ENCODE measurements at places on chromosomes 3 and 15. TPM values are rescaled to one million over a fixed set of nuclear protein-coding genes. Genes with fewer than 3 reads are reported as not detected.
A peak's percentile ranks its signal among the peaks of the same experiment; 100 is the strongest.

ILDR1 gene
- total RNA-seq, result not detected

ZNF770 gene
- total RNA-seq, result 63.6 TPM

GRCh38 chr15:32922541-32922940 lies 204.7 kb downstream of the GREM1 start:
- H3K4me1 ChIP-seq, result no peaks in the 10 kb centered on the region
- H3K4me3 ChIP-seq, result no peak overlapping the region
- H3K36me3 ChIP-seq, result no peaks in the 10 kb centered on the region
- no peak overlapping the region for H3K27ac ChIP-seq
- no peaks in the 10 kb centered on the region for H3K27me3 ChIP-seq

SKOR1 gene
- 0.16 TPM for total RNA-seq

GRCh38 chr3:124063197-124063909 lies 71.4 kb upstream of the ROPN1 start:
- no peak overlapping the region for H3K4me3 ChIP-seq
- H3K36me3 ChIP-seq, result no peaks in the 10 kb centered on the region
- no peaks in the 10 kb centered on the region for H3K27me3 ChIP-seq
- no peak overlapping the region for H3K27ac ChIP-seq
- DNase-seq, result no peak

DNA sequence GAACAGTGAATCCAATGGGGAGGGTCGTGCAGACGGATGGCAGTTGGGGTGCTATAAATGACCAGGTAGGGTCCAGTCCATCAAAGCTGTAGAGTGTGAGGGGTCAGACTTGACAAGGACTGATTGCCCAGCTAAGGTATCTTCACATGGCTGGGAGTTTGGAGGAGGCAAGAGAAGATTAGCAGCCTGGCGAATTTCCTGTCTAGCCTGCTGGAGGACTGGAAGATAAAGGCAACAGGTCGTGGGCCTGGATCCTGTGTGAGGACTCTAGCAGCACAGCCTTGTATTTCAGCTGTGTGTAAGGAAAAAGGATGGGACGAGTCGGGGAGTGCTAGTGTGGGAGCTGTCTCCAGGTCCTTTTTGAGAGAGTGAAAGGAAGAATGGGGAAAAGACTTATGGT lies 17.6 kb downstream of the CCR5AS start:
- DNase-seq, result no peak
- no peak overlapping the region for H3K4me3 ChIP-seq
- H3K27me3 ChIP-seq, result no peaks in the 10 kb centered on the region
- no peaks in the 10 kb centered on the region for H3K4me1 ChIP-seq
- no peak overlapping the region for H3K27ac ChIP-seq
- no peaks in the 10 kb centered on the region for H3K36me3 ChIP-seq

GRCh38 chr15:31296646-31297574 lies 29.7 kb upstream of the KLF13 start:
- no peak overlapping the region for H3K4me3 ChIP-seq
- H3K4me1 ChIP-seq, result no peaks in the 10 kb centered on the region
- H3K36me3 ChIP-seq, result no peaks in the 10 kb centered on the region
- DNase-seq, result no peak
- H3K27me3 ChIP-seq, result no peaks in the 10 kb centered on the region

DNA sequence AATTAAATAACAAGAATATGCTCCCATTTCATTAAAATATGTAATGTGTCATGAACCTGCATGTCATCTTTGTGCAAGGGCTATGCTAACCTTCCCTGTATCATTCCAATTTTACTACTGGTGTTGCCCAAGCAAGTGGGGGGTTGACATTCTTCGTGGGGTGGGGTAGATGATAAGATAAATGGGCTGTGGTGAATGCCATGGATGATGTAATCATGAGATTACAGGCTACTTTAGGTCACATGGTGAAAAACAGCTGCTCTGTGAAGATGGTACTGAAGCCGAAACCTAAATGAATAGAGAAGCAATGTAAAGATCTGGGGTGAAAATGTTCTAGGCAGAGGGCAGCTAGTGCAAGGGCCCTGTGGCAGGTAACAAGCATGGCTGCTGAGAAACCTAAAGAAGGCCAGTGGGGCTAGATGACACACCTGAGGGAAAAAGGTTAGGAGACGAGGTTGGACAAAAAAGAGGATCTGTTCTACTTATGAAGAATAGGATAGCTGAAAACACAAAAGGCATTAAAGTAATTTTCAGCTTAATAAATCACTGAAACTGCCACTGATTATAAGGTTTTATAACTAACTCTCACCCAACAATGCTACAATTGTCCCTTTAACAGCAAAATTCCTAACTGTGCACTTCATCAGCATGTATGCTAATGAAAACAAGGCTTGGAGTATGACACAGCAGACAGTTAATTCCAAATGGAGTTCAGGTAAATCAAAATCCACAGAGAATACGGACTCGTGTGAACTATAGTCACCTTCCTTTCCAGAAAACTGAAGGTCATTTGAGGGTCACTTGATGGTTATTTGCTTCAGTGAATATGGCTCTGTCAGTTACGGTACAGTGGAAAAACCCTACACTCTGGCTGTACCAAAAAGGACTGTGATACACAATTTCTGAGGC lies 35.0 kb downstream of the MTMR10 start:
- no peaks in the 10 kb centered on the region for H3K27me3 ChIP-seq
- DNase-seq, result no peak
- no peaks in the 10 kb centered on the region for H3K4me1 ChIP-seq
- H3K36me3 ChIP-seq, result peaks cover 54% of the 10 kb centered on the region

- peaks cover 7% of the 10 kb centered on the region for H3K4me1 ChIP-seq
- no peak overlapping the region for H3K4me3 ChIP-seq
- no peaks in the 10 kb centered on the region for H3K36me3 ChIP-seq
- DNase-seq, result no peak
Observed at GRCh38 chr15:29003191-29003839, 117.5 kb downstream of the APBA2 start.

DNA sequence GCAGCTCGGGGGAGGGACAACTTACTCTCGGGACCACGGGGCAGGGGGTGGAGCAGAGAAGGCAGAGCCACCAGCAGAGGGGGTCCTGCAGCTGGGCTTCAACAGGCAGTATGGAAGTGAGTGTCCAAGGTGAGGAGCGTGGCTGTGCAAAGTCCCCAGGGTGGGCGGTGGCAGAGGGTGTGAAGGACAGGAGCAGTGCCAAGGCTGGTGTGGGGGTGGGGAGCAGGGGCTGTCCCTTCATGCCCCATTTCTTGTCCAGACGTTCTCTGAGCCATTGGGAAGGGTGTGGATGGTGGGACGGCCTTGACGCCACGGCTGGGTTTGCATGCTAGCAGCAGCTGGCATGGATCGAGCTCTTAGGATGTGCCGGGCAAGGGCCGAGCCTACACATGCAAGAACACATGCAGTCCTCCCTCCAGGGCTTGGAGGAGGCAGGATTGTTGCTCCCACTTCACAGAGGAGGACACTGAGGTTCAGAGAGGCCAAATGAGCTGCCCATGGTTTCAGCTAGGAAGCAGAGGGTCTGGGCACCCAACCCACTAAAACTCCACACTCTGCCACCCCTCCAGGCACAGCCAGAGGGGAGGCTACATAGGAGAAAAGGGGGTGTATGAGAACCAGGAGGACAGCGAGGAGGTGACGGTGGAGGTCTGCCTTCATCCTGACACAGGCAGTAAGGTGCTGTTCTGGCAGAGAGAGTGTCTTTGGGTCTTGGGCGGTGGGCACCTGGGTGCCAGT lies 93.6 kb downstream of the TBC1D2B start:
- H3K27me3 ChIP-seq, result no peaks in the 10 kb centered on the region
- no peak for DNase-seq
- no peak overlapping the region for H3K27ac ChIP-seq
- H3K4me3 ChIP-seq, result no peak overlapping the region
- no peaks in the 10 kb centered on the region for H3K4me1 ChIP-seq

HDC gene
- 0.15 TPM for total RNA-seq

DNA sequence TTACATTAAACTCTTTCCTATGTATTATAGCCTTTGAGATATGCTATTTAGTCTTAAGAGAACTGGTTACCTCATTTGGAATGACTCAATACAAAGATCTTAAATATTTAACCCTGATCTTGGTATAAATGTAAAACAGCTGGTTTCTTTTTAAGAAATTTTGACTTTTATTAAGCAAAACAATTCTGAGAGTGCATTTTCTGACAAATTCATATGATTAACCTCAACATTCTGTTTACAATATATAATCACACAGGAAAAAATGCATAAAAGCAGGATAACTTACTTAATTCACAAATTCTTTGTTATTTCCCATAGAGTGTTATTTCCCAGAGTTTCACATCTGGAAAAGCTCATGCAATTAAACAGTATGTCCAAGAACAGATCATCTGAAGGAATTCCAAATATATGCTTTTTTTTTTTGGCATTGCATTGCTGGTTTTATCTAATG lies 400.4 kb upstream of the THBS1 start:
- H3K4me1 ChIP-seq, result no peaks in the 10 kb centered on the region
- no peak for DNase-seq
- no peaks in the 10 kb centered on the region for H3K36me3 ChIP-seq
- no peak overlapping the region for H3K27ac ChIP-seq

DNA sequence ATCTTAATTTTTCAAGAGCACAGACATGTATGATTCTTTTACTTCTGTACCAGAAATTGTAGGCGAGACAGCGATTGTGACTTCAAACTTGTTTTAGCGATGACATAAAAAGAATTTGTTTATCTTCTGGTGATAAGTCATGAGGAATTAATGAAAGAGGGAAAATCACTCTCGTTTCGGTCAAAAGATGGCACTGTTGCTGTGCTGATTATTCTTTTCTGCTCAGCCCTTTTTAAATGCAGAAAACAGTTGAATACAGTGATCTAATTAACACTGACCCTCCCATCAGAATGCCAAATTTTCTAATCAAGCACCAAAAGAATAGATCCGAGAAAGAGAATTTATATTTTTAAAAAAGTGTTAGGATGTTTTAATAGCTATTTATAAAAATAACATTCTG lies 52.6 kb downstream of the NSUN3 start:
- peaks cover 5% of the 10 kb centered on the region for H3K36me3 ChIP-seq
- no peaks in the 10 kb centered on the region for H3K27me3 ChIP-seq
- no peak overlapping the region for H3K27ac ChIP-seq

GRCh38 chr3:69740103-69741021 lies 1.1 kb downstream of the MITF start:
- H3K4me1 ChIP-seq, result no peaks in the 10 kb centered on the region
- no peak for DNase-seq
- peak overlapping the region; percentile 19 for H3K27ac ChIP-seq
- no peaks in the 10 kb centered on the region for H3K36me3 ChIP-seq

DNA sequence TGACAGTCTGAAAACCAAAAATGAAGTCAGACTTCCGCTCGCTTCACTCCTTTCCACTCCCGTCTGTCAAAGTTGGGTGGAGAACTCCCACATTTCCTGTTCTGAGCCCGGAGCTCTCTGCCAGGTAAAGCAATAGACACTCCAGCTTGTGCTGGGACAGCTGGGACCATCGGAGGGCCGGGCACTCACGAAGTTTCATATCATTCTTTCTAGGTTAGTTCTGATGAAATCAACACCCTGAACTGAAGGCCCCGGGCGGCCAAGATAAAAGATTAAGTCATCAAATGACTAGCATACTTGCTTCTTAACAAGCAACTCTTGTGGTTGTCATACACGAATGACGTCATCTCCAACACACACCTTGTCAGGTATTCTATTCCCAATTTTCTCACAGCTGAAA lies 42.1 kb downstream of the MAGI1 start:
- H3K27ac ChIP-seq, result no peak overlapping the region
- no peak for DNase-seq
- no peaks in the 10 kb centered on the region for H3K27me3 ChIP-seq

GRCh38 chr3:20575146-20575545 lies 389.1 kb upstream of the SGO1 start:
- no peaks in the 10 kb centered on the region for H3K36me3 ChIP-seq
- H3K4me1 ChIP-seq, result no peaks in the 10 kb centered on the region
- no peaks in the 10 kb centered on the region for H3K27me3 ChIP-seq
- H3K27ac ChIP-seq, result no peak overlapping the region
- no peak for DNase-seq

DNA sequence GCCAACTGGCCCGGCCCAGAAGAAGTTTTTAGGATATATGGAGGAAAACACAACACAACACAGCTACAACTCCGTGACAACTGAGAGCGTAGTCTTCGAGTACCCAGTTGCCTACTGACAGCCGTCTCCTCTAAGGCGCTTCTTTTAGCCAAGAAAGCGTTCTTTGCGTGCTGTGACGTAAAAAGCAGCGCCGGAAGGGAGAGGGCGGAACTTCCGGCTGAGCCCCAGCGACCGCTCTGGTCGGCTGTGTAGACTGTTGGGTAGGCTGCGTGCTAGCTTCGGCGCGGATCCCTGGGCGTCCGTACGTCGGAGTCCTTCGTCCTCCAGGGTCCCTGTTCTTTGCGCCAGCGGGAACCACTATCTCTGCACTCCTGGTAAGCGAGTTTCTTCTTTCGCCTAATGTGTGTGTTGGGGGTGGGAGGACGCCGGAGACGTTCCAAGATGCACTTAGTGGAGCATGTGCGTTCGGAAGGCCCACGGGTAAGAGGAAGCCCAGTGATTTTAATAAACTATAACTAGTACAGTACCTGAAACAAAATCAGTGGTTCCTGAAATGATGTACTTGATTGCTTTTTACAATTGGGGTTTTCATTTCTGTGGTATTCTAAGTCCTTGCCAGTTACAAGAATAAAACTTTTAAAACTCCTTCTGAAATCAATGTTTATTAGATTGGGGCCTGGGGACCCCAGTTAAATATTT lies at the start of gene TRMT10C:
Gene TRMT10C, plus strand, starts transcription at position 239 of the 699 bp plus-strand sequence. CDS start 2,914 bp downstream, outside the sequence.
- peaks cover 12% of the 10 kb centered on the region for H3K36me3 ChIP-seq
- peaks cover 17% of the 10 kb centered on the region for H3K4me1 ChIP-seq
- H3K27ac ChIP-seq, result peak within 1 kb of the TSS; percentile 88
- peak; percentile 87 for DNase-seq
- no peaks in the 10 kb centered on the region for H3K27me3 ChIP-seq
- peak within 1 kb of the TSS; percentile 98 for H3K4me3 ChIP-seq

CCDC39 gene
- total RNA-seq, result not detected

GRCh38 chr3:9598783-9599387 lies 45.3 kb upstream of the LHFPL4 start:
- no peak overlapping the region for H3K4me3 ChIP-seq
- DNase-seq, result no peak
- H3K27me3 ChIP-seq, result peaks cover 7% of the 10 kb centered on the region

- no peak for DNase-seq
- H3K4me3 ChIP-seq, result no peak overlapping the region
- no peak overlapping the region for H3K27ac ChIP-seq
Observed at GRCh38 chr15:25554640-25555039, 115.8 kb upstream of the UBE3A start.
